Thyroid gland (tissue), 4 donors: ENCODE measurements at places on chromosomes 11 and 22.

GRCh38 chr11:61298663-61299244 is 3.6 kb upstream of the VWCE start:
- DNase-seq, result no peak

GRCh38 chr11:116960930-116961329 is 123.5 kb upstream of the APOA1 start:
- peak; percentile 20 for DNase-seq

GRCh38 chr11:117421476-117421875 is 93.8 kb downstream of the CEP164 start:
- DNase-seq, result no peak

DNA sequence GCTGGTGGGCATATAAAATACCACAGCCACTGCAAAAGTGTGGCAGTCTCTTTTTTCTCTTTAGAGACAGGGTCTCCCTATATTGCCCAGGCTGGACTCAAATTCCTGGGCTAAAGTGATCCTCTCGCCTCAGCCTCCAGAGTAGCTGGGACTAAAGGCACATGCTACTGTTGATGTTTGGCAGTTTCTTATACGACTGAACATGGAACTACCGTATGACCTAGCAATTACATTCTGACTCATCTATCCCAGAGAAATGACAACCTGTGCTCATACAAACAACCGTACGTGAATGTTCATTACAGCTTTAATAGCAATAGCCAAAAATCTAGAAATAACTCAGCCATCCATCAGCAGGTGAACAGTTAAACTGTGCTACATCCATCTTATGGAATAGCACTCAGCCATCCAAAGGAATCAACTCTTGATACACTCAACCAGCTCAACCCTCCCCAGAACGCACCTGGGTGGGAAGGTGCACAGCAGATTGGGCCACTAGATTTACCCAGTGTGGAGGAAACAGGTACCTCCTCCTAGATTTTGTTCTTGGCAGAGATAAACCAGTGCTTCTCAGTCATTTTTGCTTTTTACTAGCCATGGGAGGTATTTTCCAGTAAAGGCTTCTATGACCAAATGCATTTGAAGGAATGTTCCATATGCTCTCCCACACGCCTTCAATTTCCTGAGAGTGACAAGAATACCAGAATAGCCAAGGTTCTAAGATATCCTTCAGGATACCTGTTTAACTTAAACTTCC is 130.5 kb downstream of the MED15 start:
- DNase-seq, result no peak

- DNase-seq, result no peak
These were observed 29.4 kb upstream of the SORL1 start for GRCh38 chr11:121422675-121423074.

- peak; percentile 76 for DNase-seq
These were observed 1.4 kb downstream of the SELENOO start for GRCh38 chr22:50202130-50202666.

DNA sequence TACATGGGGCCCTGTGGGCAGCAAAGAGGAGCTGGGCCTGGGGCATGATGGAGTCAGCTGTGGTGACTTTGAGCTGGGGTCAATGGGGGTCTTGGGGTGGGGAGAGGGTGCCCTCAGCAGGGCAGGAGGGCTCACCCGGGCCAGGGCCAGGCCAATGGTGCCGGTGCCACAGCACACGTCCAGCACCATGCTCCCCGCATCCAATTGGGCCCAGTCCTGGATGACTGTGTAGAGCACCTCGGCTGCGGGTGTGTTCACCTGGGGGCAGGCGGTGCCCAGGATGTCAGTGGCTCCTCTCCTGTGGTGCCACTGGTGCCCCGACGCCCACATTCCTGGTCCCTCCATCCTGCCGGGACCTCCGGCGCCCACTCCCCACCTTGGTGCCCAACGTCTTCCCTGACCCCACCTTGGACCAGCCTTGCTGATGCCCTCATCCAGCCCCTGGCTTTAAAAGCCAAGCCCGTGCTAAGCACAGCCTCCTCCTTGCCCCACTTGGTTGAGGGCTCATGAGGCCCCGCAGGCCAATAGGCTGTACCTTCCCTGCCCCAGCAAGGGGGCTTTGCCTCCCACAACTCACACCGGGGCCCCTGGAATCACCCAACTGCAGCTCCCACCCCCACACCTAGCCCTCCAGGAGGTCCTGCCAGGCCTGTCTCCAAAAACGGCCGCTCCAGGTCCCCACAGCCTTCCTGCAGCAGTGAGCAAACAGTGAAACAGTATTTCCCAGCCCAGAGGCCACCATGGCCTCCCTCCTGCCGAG is 2.2 kb upstream of the RANBP1 start:
- no peak for DNase-seq

GRCh38 chr22:24066260-24066659 is 55.2 kb downstream of the CABIN1 start:
- DNase-seq, result peak; percentile 86

- no peak for DNase-seq
These were observed 371.5 kb downstream of the OPCML start for GRCh38 chr11:133160754-133161153.

- DNase-seq, result no peak
These were observed 79.5 kb upstream of the TTC12 start for GRCh38 chr11:113234888-113235287.

- DNase-seq, result no peak
These were observed 22.5 kb downstream of the TRIM29 start for GRCh38 chr11:120115272-120116000.

GRCh38 chr11:63508009-63508408 is 2.1 kb downstream of the LGALS12 start:
- DNase-seq, result peak; percentile 54

DNA sequence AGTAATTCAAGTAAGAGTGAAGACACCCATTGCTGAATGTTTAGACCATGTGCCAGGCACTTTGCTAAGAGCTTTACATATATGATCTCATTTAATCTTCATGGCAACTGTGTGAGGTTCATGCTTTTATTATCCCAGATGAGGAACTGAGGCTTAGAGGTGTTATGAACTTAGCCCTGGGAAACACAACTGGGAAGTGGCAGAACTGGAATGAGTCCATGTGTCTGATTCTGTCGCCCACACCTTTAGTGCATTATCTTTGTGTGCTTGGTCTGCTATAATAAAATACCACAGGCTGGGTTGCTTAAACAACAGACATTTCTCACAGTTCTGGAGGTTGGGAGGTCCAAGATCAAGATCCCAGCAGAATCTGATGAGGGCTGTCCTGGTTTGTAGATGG is 108.7 kb upstream of the PLET1 start:
- DNase-seq, result no peak

- DNase-seq, result no peak
These were observed 13.0 kb upstream of the VPS37C start for GRCh38 chr11:61174273-61174672.
